ENCODE measurements at places on chromosomes 12 and 14. TPM values are rescaled to one million over a fixed set of nuclear protein-coding genes. Genes with fewer than 3 reads are reported as not detected.

DNA sequence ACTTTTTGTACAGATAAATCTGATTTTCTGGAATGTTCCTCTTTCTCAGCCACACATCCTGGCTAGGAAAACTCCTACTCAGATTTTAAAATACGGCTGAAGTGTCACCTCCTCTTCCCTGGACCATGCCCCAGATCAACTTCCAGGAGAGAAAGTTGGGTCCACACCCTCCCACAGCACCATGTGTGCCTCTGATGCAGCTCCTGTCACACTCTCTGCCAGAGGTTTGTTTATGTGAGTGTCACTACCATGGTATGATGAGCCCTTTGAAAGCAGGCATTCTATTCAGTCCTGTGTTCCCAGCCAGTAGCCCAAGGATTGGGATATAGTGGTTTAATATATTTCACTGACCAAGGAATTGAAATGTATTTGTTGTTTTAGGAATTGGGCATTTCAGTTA lies 287.2 kb upstream of the ATP2B1 start:
- no peaks in the 10 kb centered on the region for H3K27me3 ChIP-seq
- no peak overlapping the region for H3K4me3 ChIP-seq
- no peak for DNase-seq
- no peaks in the 10 kb centered on the region for H3K36me3 ChIP-seq

Gene LGMN
- 128 TPM for total RNA-seq

DNA sequence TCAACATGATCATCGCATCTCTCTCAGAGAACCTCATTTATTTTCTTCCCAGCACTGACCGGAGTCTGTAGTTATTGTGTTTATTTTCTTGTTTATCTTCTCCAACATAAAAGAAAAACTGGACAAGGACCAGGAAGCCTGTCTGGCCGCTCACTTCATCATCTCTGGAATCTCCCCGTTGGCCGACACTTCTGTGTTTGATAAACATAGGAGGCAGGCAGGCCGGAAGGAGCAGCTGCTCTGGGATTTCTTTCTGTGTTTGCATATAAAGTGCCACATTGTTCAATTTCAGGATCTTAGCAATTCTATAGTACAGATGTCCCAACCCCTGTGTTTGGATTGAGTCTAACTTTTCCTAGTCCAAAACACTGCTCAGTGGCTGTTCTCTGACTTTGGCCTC lies 53.3 kb downstream of the ACACB start:
- H3K36me3 ChIP-seq = peaks cover 66% of the 10 kb centered on the region
- no peak overlapping the region for H3K4me3 ChIP-seq
- H3K27me3 ChIP-seq = no peaks in the 10 kb centered on the region
- no peaks in the 10 kb centered on the region for H3K4me1 ChIP-seq
- no peak for DNase-seq
- H3K27ac ChIP-seq = peak overlapping the region; percentile 4

DNA sequence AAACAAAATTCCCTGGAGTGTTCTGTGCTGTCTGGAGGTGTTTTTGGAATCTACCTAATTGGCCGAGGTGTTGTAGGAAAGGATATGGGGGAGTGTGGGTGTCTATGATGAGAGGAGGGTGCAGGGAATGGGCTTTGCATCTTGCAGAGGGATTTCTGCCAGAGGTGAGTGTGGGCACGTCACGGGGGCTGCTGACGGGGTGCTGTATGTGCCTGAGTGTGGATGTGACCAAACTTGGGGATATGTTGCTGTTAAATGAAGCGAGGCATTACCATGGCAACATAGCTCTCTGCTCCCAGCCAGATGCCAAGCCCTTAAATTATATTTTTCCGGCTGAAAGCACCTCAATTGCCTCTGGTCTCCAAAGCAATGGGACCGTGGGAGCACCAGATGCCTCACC lies 44.3 kb upstream of the SPTLC2 start:
- no peaks in the 10 kb centered on the region for H3K36me3 ChIP-seq
- H3K27me3 ChIP-seq = no peaks in the 10 kb centered on the region
- no peak overlapping the region for H3K27ac ChIP-seq
- peak; percentile 35 for DNase-seq
- H3K4me1 ChIP-seq = no peaks in the 10 kb centered on the region

Data from adrenal gland (tissue), 19 donors.